ENCODE measurements at places on chromosomes 16 and 17.

DNA sequence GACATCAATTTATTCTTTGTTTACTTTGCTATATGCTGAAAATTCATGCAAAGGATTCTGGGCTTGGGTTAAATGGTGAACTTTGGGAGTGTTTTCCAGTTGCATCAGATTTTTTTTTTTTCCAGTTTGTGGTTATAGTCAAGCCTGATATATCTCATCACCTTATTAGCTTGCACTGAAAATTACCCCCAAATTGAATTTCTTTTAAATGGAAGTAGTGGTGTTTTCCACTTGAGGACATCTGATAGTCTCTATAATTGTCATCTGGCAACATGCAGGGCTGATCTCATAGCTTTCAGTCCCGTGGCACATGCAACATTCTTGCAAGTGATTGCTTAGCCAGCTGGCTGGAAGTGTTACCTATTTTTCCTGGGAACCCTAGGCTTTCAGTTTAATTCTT is 4.7 kb upstream of the KRTAP3-1 start:
- DNase-seq, result no peak

GRCh38 chr17:64788286-64789060 is 126.4 kb upstream of the SMURF2 start:
- DNase-seq, result no peak

DNA sequence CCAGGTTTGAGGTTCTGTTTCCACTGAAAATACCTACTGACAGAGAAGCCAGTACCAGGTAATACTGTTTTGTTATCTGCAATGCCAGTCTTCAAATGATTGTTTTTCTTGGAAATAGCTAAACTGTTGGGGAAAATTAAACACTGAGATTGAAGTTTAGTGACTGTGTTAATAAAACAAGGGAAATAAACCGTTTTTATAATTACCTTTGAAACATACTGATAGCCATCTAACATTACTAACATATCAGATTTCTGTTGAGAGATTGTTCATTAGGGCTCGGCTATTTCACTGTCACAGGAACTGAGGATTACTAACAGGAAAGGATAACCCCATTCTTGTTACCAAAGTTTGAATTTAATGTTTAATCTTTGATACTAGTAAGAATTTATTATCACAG is 42.1 kb downstream of the CYB5B start:
- no peak for DNase-seq

GRCh38 chr16:81639931-81640680 is 139.0 kb upstream of the PLCG2 start:
- DNase-seq, result no peak

DNA sequence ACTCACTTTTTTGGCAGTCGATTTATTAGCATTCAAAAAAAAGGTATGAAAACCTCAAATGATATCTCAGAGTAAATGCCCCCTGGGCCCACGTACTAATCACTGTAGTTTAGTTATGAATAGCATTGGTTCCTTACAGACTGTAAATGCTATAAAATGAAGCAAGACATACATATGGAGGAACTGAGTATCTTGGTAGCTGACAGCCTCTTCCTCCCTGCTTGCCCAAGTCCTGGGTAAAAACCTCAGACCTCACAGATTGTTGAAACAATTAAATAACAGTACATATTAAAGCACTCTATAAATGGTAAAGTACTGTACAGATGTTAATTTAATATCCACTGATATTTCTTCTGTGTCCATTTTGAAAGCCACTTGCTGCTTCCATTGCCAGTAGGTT is 33.2 kb upstream of the ABCC11 start:
- DNase-seq, result peak; percentile 20

DNA sequence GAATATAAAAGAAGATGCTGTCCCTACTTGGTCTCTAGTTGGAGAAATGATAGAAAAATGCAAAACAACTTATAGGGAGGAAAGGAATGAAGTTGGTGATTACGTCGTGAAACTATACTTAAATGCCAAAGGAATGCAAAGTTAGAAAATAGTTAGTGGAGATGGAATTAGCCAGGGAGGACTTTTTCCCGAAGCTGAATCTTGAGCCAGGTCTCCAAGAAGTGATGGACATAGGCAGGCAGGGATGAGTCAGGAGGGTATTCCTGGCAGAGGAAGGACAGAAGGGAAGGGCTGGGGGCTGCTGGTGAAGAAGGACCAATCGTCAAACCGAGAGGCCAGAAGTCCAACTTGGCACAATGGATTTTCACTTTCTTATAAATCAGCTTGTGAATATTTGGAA is 1.8 kb downstream of the SNTB2 start:
- no peak for DNase-seq

GRCh38 chr17:65359016-65359415 is 202.4 kb downstream of the AXIN2 start:
- DNase-seq, result no peak

GRCh38 chr16:66996983-66997358 is 8.6 kb downstream of the CES4A start:
- no peak for DNase-seq

DNA sequence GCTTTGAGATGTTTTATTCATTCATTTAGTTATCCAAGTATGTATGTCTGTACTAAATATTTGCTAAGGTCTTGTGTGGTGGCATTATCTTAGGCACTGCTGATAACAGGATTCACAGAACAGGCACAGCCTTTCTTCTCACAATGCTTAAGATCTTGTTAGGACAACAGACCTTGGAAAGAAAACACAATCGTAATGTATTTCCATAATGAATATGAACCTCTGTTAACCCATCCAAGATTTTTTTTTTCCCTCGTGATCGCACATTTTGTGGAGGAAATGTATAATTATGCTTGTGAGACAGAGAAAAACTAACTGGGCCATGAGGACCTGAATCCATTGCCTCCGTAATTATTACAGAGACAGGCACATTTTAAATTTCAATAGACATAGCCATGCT is 121.9 kb downstream of the NPIPB5 start:
- no peak for DNase-seq

DNA sequence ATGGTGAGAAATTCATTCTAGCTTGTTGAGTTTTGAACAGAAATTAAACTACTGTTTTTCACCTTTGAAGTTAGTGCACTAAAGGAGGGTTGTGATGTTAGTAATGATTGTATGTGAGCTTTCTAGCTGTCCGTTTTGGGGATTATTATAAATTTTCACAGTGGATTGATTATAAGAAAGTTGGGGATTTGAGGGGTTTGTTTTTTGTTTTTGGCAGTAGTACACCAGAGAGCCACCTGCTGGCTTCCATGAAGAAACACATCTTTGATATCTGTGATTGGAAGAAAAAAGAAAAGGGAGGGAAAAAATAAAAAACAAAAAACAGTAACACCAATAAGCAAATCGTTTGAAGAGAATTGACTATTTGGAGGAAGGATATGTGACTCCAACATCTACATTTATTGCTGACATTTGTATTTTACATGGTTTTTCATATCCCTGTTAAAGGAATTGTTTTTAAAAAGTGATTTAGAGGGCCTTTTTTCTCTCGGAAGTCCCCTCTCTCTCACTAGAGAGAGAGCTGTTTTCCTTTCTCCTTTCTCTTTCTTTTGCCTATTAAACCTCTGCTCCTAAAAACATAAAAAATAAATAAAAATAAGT is 1469.5 kb upstream of the GOT2 start:
- DNase-seq, result peak; percentile 29

- peak; percentile 46 for DNase-seq
Measured at GRCh38 chr16:31569360-31569717, 41.6 kb downstream of the AHSP start.

GRCh38 chr17:11848330-11848729 is 148.9 kb downstream of the ZNF18 start:
- DNase-seq, result no peak

DNA sequence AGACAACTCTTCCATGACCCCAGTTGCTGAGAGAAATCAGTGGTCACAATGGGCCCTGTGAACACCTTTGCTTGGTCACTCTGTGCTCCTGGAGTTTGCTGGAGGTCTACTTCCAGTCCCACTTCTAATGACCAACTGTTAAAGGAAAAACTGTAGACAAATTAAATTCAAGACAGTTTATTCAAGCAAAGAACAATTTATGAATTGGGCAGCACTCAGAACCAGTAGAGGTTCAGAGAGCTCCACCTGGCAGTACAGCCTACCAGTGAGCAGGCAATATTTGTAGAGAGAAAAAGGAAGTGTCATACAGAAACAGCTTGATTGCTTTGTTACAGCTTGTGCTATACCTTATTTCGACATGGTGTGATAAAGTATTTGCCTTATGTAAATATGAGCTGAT is 116.5 kb downstream of the HS3ST3B1 start:
- no peak for DNase-seq

GRCh38 chr16:82580298-82580890 is 46.4 kb upstream of the CDH13 start:
- DNase-seq, result peak; percentile 8

- no peak for DNase-seq
Measured at GRCh38 chr16:70753228-70753627, 47.7 kb downstream of the VAC14 start.

DNA sequence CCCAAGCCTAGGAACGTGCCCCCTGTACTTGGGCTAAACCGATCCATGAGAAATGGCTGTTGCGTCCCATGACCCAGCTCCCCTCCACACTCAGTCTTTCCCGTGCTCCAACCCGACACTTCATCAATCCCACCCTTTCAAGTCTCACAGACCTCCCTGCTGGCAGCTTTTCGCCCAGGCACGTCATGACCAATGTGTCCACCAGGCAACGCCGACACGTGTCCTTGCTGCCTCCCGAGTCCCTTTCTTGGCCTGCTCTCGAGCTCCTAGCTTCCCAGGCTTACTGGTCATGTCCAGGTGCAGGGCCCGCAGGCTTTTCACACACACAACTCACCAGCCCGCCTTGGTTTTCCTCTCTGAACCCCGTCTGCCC is 12.2 kb downstream of the MNT start:
- peak; percentile 38 for DNase-seq

- no peak for DNase-seq
Measured at GRCh38 chr17:6163612-6164333, 93.6 kb downstream of the WSCD1 start.

DNA sequence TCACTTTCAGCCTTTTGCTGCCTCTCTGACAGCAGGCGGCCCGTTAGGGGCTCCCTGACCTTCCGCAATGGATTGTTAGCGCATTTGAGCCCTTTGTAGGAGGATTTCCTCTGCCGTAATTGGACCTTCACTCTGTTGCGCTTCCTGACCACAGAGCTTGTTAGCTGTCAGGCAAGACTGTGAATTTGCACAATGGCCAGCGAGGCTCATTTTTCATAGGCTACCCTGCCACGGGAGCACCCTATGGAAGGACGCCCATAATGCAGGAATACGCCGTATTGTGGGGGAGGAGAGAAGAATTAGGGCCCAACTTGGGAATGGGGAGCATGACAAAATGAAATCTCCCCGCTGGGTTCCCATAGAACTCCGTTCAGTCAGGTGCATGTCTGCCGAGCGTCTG is 205.2 kb upstream of the NLRP1 start:
- DNase-seq, result no peak

DNA sequence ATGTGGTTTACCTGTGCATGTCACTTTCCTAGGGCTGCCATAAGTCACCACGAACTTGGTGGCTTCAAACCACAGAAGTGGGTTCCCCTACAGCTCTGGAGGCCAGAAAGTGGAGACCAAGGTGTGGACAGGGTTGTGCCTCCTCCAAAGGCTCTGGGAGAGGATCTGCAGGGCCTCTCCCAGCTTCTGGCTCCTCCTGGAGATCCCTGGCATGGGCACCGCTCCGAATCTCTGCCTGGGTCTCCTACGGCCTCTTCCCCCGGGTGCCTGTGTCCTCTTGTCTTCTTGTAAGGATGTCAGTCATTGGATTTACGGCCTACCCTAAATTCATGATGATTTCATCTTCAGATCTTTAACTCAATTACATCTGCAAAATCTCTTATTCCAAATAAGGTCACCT is 2.5 kb upstream of the SRRM2 start:
- no peak for DNase-seq

GRCh38 chr16:23469814-23470213 is 16.8 kb upstream of the COG7 start:
- DNase-seq, result no peak

- DNase-seq, result no peak
Measured at GRCh38 chr16:79909571-79909970, 309.0 kb upstream of the MAF start.

DNA sequence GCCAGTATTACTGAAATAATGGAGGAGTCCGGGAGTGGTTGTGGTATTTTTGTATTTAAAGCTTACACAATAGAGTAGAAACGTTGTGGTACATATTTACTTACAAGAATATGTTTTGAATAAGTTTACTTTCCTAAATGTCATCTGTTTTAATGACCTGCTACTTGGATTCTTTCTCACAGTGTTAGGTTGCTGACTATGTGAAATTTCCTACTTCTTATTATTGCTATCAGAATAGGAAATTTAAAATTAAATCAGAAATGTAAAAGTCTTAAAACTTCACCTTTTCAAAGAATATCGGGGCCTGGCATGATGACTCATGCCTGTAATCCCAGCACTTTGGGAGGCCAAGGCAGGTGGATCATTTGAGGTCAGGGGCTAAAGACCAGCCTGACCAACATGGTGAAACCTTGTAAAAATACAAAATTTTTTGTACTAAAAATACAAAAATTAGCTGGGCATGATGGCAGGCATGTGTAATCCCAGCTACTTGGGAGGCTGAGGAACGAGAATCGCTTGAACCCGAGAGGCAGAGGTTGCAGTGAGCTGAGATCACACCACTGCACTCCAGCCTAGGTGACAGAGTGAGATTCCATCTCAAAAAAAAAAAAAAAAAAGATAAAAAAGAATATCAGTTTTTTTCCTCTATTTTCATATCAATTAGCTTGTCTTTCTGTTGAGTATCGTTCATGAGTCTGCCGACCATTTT is 77.8 kb downstream of the VMP1 start:
- no peak for DNase-seq

DNA sequence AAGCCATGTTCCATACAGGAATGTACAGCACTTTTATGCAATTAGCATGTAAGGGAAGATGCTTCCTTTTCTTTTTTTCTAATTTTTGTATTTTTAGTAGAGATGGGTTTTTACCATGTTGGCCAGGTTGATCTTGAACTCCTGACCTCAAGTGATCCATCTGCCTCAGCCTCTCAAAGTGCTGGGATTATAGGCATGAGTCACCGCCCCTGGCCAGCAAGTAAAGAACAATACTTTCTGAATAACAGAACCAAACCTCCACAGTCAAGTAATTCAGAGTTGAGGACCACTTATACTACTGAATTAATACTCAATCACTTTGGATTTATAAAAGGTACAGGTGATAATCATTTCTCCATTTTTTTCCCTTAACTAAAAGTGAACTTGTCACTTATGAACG is 13.0 kb downstream of the C16orf87 start:
- DNase-seq, result no peak

DNA sequence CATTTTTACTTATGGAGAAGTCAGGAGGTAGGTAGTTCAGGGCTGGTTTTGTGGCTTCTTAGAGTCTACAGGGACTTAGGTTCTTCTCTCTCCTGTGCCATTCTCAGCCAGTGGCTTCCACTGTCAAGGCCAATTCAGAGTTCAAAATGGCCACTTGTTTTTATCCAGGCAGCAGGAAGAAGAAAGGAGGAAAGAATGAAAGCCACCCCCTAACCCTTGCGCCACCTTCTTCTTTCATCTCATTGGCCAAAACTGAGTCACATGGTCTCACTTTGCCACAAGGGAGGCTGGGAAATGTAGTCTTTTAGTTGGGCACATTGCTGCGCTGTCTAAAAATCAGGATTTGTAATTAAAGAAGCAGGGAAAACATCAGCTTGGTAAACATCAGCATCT is 60.8 kb upstream of the MED9 start:
- peak; percentile 94 for DNase-seq

All from hematopoietic multipotent progenitor cell treated with erythropoietin and hydrocortisone succinate and interleukin-3 and kit ligand, for 4 days (in vitro differentiated cells).